ENCODE measurements at places on chromosomes 5 and 9. TPM values are rescaled to one million over a fixed set of nuclear protein-coding genes. Genes with fewer than 3 reads are reported as not detected.

Gene CCL27
- not detected for total RNA-seq

Gene SPATA31E1
- total RNA-seq, result not detected

Gene NIPSNAP3A
- 27.0 TPM for total RNA-seq

Gene TAF11L5
- not detected for total RNA-seq

Gene AHRR
- total RNA-seq, result 27.0 TPM

Gene HBEGF
- total RNA-seq, result 1.2 TPM

Gene CCIN
- total RNA-seq, result 0.57 TPM

Gene IL13
- total RNA-seq, result not detected

Gene SLC45A2
- total RNA-seq, result 0.14 TPM

Gene ERGIC1
- 146 TPM for total RNA-seq

Gene MARCOL
- total RNA-seq, result 8.3 TPM

Gene LEAP2
- 0.14 TPM for total RNA-seq

Gene COL5A1
- total RNA-seq, result 247 TPM

Gene PARP8
- total RNA-seq, result 17.9 TPM

Gene ASTN2
- 7.1 TPM for total RNA-seq

Gene PCSK1
- total RNA-seq, result 1.3 TPM

Gene FGF1
- 0.92 TPM for total RNA-seq

Gene GCNT4
- 4.3 TPM for total RNA-seq

Gene IL11RA
- 8.8 TPM for total RNA-seq

Gene IFNA2
- not detected for total RNA-seq

Gene UNC5A
- under 0.01 TPM for total RNA-seq

Gene ACTBL2
- total RNA-seq, result 1.1 TPM

Gene PCDHB14
- total RNA-seq, result 0.85 TPM

Gene C9orf50
- total RNA-seq, result 0.18 TPM

Gene PCSK5
- 5.7 TPM for total RNA-seq

Gene C6
- total RNA-seq, result 0.28 TPM

Gene FAM174A
- total RNA-seq, result 24.3 TPM

Gene SPZ1
- total RNA-seq, result not detected

Gene GRM6
- total RNA-seq, result not detected

Gene PCDHB16
- 0.18 TPM for total RNA-seq

Gene RANBP3L
- total RNA-seq, result not detected

Gene CNTNAP3B
- 1.3 TPM for total RNA-seq

Gene VPS13A
- 23.2 TPM for total RNA-seq

Gene CXCL14
- 0.37 TPM for total RNA-seq

Gene TMEM141
- total RNA-seq, result 57.2 TPM

Gene CAMK2A
- 0.71 TPM for total RNA-seq

Gene ITGA1
- 40.2 TPM for total RNA-seq

Gene CAAP1
- total RNA-seq, result 13.6 TPM

Gene FOXD4L6
- 0.09 TPM for total RNA-seq

Gene LMAN2
- 488 TPM for total RNA-seq

Gene IFNA13
- total RNA-seq, result not detected
